C1 segment of cervical spinal cord (tissue), 14 donors: ENCODE measurements at places on chromosomes 12 and 14.

- DNase-seq: no peak
Measured at GRCh38 chr12:114420944-114421335, 15.0 kb upstream of the TBX5 start.

- DNase-seq: no peak
Measured at GRCh38 chr14:92644970-92645515, 103.4 kb downstream of the LGMN start.

DNA sequence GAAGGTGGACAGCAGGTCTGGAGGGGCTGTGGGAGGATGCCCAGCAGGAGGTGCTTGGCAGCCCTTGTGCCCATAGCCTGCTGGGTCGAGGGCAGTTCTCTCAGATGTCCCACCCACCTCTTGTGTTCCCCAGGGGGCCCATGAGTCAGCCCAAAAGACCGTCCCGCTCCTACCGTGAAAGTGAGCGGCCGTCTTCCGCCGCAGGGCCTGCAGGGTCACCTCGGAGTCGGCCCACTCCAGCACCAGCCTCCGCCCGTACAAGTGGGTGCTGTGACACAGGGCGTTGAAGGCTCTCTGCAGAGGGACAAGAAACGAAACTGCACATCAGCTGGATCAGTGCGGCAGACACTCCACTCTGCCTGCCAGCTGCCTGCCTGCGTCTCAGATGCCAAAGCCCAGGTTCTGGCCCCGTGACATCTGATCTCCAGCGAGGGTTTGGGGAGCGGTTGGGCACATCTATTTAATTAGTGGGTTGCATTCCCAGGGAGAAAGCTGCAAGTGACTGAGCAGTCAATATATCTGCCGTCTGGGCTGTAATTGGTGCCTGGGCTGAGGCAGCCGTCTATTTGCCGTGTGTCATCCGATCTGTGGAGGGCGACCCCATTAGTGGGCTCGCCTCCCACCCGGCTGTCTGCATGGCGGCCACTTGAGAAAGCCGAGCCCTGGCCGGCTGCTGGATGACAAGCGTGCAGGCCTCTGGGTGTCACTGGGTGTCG is 121.5 kb downstream of the RBM19 start:
- no peak for DNase-seq

DNA sequence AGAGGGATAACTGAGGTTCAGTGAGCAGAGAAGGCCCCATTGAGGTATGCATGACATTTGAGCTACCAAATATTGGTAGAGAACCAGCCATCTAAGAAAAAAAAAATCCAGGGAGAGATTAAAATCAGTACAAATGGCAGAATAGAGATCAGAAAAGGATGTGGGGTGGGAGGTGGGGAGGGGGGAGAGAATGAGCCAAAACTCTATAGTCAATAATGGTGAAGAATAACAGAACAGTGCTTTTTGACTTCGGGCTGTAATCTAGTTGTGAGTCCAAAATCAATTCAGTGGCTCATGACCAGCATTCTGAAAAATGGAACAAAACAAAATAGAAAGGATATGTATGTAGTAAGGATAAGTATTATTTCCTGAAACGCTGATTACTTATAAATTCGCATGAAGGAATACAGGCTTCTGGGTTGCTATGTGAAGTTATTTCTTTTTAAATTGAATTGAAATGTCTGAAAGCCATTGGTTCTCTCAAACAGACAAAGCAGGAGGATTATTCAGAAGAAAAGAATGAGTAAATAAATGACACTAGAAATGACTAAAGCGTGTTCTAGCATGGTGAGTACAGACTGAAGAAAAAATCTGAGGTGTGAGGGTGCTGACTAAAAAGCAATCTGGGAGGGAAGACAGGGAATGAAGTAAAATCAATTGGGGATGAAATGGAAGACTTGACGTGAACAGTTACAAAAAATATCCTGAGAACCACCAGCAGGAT is 72.4 kb downstream of the ATP2B1 start:
- no peak for DNase-seq

- no peak for DNase-seq
Measured at GRCh38 chr14:65637780-65638179, 225.2 kb downstream of the FUT8 start.
